ENCODE measurements at places on chromosomes 2 and 18. TPM values are rescaled to one million over a fixed set of nuclear protein-coding genes. Genes with fewer than 3 reads are reported as not detected.

CRYBA2 gene
- total RNA-seq, result not detected

ERICH2 gene
- not detected for total RNA-seq

DNAH6 gene
- not detected for total RNA-seq

SLC66A3 gene
- 26.4 TPM for total RNA-seq

ZNG1B gene
- 144 TPM for total RNA-seq

C2orf49 gene
- total RNA-seq, result 13.6 TPM

EVX2 gene
- not detected for total RNA-seq

UGT1A5 gene
- not detected for total RNA-seq

TLX2 gene
- not detected for total RNA-seq

PLCD4 gene
- 4.0 TPM for total RNA-seq

HNRNPLL gene
- total RNA-seq, result 34.3 TPM

DPP4 gene
- 42.1 TPM for total RNA-seq

REG3G gene
- not detected for total RNA-seq

FSIP2 gene
- 0.08 TPM for total RNA-seq

LHCGR gene
- total RNA-seq, result not detected

SLC30A3 gene
- 0.38 TPM for total RNA-seq

GRB14 gene
- total RNA-seq, result 7.5 TPM

RAB6C gene
- total RNA-seq, result not detected

DSC2 gene
- 0.23 TPM for total RNA-seq

CPLX4 gene
- not detected for total RNA-seq

DSG1 gene
- total RNA-seq, result not detected

RTP5 gene
- not detected for total RNA-seq

RGPD3 gene
- total RNA-seq, result under 0.01 TPM

AQP12A gene
- not detected for total RNA-seq

SUCLG1 gene
- total RNA-seq, result 62.6 TPM

RPL31 gene
- total RNA-seq, result 1,836 TPM

SETBP1 gene
- 3.3 TPM for total RNA-seq

Data from smooth muscle cell of the coronary artery (primary cell).